CD4-positive, alpha-beta T cell treated with Interferon gamma for 1 hour (primary cell): ENCODE measurements at places on chromosomes 4 and X.

DNA sequence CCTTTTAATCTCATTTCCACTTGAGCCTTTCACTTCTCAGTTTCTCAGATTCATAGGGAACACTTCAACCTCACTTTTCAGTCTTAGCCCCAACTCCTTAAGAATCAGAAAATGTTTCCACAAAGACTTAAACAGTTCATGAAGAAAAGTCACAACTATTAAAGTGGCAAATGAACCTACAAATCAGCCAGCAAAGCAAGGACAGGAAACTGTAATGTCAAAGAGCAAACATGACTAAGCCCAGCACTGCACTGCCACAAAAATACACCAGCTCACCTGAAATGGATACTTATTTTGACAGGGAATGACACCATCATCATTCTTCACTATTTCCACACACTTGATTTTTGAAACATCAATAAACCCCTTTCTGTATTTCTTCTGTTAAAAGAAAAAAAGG is 41.8 kb upstream of the TXK start:
- no peak for DNase-seq

DNA sequence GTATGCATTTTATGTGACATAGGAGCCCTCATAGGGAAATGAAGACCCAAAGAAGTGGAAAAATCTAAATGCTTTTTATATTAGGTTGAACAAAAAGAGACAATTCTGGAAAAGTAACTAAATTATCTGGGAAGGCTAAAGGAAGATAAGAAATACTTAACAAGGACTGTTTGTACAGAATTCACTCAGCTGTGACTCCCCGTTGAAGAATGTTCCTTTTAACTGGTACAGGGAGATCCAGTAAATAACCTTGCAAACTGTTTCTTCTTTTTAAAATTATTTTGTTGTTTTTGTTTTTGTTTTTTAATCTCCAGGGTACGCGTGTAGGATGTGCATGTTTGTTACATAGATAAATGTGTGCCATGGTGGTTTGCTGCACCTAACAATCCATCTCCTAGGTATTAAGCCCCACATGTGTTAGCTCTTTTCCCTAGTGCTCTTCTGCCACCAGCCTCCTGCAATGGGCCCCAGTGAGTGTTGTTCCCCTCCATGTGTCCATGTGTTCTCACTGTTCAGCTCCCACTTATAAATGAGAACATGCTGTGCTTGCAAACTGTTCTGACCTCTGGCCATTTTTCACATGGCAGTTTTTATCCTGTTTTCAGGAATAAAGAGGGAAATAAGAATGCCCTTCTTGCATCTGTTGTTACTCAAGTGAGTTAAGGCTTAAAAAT is 81.7 kb downstream of the PWWP3B start:
- DNase-seq: no peak

- DNase-seq: no peak
Measured at GRCh38 chrX:11768039-11768438, 10.0 kb downstream of the MSL3 start.

GRCh38 chr4:102627831-102628523 is 126.8 kb downstream of the NFKB1 start:
- DNase-seq: no peak

DNA sequence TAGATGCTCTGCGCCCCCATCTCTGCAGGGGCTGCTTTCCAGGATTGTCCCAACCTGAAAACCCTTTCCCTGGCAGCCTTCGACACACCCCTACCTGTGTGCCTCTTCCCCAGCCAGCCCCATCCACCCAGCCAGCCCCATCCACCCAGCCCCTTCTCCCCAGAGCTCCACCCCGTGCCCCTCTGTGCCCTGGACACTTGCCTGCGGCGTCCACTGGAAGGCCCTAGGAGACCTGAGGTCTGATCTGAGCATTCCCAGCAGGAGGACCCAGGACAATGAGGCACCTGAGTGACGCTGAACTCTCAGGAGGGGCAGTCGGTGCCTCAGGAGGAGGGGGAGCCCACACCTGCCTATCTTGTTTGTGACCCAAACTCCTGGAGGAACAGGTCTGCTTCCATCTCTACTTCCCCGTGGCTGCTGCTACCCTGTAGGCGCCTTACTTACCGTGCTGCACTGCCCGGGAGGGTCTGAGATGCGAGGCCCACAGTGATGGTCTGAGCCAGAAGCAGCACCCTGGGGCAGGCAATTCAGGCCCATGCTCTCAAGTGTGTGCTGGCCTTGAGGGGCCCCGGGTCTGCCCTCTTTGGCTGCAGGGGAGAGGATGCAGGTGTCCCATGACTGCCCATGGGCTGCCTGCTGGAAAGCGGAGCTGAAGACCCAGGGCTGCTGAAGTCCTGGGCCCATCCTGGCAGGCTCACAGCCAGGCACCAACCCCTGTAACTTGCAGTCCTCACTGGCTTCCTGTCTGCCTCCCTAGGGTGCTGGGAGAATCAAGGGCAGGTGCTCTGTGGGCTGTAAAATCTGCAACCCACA is 4.9 kb downstream of the LRPAP1 start:
- DNase-seq: no peak

GRCh38 chrX:42176789-42177188 is 253.4 kb upstream of the CASK start:
- DNase-seq: no peak
